ENCODE measurements at places on chromosomes 13 and 19.

- DNase-seq, result no peak
Observed at GRCh38 chr19:49359851-49360820, 2.1 kb downstream of the TEAD2 start.

- no peak for DNase-seq
Observed at GRCh38 chr13:74226791-74227475, 92.7 kb upstream of the KLF12 start.

DNA sequence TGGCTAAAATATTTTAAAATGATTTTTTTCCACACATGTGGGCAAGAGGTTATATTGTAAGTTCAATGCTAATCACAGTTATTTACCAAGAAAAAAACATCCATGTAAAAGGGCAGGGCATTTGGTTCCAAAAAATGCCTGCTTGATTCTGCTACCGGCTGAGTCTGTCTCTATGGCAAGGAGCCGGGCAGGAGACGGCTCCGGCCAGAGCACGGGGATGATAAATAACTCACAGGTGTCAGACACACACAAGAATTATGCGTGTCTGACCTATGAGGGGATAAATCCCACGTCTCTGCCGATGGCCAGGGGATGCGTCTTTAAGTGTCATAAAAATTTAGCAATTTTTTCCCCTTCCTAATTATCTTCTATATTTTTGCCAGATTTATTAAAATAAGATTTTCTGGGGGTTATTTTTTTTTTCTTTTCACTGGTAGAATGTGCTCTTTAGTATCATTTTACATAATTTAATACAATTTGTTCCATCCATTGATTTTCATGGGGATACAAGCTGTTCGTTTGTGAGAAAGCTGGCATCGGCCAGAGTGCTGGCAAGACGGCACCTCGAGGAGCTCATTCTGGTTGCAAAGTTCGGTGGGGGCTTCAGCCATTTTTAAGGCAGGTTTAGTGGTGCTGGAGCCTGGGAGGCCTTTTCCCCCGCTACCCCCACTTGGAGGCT, 253.9 kb downstream of the ZNF536 start:
- no peak for DNase-seq

- DNase-seq, result no peak
Observed at GRCh38 chr13:98835156-98835555, 82.7 kb upstream of the SLC15A1 start.

- no peak for DNase-seq
Observed at GRCh38 chr13:112483299-112483698, 104.7 kb downstream of the TUBGCP3 start.

DNA sequence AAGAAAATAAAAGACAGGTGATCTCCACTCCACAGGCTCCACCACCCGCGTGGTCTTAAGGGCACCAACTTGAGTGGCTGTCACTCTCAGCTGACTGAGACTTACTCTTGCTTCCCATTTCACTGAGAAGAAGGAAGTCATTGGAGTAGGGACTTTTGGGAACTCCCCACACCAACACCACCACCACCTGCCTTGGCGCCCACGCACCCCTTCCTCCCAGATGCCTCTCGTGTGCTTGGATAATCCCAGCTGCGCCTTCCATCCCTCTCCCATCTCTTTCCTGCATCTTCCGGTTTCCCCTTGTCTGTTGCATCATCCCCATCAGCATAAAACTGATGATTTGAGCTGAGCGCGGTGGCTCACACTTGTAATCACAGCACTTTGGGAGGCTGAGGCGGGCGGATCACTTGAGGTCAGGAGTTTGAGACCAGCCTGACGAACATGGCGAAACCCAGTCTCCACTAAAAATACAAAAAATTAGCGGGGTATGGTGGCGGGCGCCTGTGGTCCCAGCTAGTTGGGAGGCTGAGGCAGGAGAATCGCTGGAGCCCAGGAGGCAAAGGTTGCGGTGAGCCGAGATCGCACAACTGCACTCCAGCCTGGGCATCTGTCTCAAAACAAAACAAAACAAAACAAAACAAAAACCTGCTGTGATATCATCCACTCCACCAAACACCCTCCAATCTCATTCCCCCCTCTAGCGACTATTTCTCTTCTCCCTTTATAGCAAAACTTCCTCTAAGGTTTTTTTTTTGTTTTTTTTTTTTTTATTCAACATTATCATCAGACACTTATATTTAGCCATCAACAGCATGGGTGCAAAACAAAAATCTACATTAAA, 25.5 kb downstream of the AP2S1 start:
- DNase-seq, result no peak

- no peak for DNase-seq
Observed at GRCh38 chr13:111659219-111659775, 338.9 kb downstream of the TEX29 start.

GRCh38 chr13:109743706-109744453, 42.5 kb downstream of the IRS2 start:
- no peak for DNase-seq

GRCh38 chr13:107866032-107866940, 349.1 kb downstream of the LIG4 start:
- DNase-seq, result no peak

DNA sequence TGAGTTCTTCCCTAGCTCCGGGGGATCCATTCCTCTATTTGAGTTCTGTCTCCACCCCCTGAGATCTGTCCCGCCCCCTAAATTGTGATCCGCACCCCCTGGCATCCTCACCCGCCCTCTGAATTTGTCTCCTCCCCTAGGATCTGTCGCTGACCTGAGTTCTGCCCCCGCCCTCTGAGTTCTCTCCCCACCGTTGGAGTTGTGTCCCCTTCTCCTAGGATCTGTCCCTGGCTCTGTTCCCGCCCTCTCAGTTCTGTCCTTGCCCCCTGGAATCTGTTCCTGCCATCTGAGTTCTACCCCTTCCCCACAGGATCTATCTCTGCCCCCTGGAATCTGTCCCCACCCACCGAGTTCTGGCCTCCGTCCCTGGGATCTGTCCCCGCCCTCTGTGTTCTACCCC, 1.0 kb upstream of the SLC17A7 start:
- peak; percentile 32 for DNase-seq

DNA sequence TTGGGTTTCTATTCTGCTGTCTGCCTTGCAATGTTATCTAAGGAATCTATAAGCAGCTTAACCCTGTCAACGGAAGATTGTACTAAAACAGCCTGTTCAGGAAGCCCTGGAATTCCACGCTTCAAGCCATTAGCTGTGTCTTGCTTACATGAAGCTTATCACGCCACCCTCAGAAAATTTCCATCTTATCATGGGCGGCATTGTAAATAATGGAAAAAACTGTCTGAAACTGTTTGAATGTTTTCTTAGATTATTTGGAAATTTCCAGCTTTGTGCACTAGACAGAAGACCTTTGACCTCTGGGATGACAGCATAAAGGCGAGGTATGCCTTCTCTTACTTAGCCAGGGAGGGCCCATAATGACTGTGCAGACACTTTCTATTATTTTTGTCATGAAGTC, 319.7 kb downstream of the KCNRG start:
- no peak for DNase-seq

- no peak for DNase-seq
Observed at GRCh38 chr19:49780861-49781260, 14.1 kb downstream of the AP2A1 start.

GRCh38 chr13:106246242-106246641, 289.2 kb downstream of the EFNB2 start:
- no peak for DNase-seq

- DNase-seq, result peak; percentile 57
Observed at GRCh38 chr19:7799640-7800355, 30.2 kb upstream of the EVI5L start.

- DNase-seq, result no peak
Observed at GRCh38 chr13:44833626-44834025, 155.6 kb downstream of the NUFIP1 start.

- DNase-seq, result no peak
Observed at GRCh38 chr19:34824686-34825085, 51.7 kb upstream of the ZNF599 start.

DNA sequence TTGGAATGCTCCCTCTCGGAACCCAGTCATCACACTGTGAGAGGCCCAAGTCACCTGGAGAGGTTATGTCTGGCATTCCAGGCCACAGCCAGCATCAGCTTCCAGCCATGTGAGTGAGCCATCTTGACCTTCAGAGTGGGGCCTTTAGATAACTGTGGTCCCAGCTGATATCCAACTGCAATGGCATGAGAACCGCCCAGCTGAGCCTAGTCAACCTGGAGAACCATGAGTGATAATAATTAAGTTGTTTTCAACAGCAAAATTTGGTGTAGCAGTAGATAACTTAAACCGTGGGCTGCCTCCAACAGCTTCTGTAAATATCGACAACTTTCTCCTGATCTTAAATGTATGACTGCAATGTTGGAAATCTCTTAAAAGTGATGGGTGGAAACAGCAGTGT, 24.6 kb downstream of the DYRK1B start:
- no peak for DNase-seq

DNA sequence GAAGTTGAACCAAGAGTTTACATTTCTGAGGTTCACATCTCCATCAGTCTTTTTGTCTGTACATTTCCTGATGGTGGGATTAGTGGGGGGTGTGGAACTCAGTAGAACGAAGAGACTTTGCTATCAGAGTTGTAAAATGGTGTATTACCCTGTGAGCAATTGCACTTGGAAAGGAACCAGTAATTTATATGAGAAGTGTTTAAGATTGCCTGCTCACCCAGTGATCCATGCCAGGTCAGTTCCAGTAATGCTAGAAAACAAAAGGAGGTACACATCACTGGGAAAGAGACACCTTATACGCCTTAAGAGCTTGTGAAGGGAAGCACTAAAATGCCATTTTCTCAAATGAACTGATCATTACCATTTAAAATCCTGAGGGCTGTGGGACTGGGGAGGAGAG, 7.5 kb upstream of the DACH1 start:
- no peak for DNase-seq

DNA sequence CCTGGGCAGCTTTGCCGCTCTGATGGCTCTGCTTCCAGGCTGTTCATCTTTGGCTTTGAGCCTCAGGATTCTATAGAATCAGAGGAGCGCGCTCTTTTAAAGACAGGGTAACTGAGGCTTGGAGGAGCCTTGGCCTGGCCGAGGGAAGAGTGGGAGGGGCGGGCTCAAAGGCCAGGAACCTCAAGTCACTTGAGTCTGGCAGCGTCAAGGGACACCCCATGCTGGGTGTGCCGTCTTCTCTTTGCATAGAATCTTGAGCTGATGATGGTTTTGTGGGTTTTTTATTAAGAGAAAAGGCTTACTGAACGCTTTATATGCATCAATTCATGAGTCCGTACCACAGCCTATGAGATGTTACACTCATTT, 1.1 kb downstream of the PGLS start:
- DNase-seq, result no peak

DNA sequence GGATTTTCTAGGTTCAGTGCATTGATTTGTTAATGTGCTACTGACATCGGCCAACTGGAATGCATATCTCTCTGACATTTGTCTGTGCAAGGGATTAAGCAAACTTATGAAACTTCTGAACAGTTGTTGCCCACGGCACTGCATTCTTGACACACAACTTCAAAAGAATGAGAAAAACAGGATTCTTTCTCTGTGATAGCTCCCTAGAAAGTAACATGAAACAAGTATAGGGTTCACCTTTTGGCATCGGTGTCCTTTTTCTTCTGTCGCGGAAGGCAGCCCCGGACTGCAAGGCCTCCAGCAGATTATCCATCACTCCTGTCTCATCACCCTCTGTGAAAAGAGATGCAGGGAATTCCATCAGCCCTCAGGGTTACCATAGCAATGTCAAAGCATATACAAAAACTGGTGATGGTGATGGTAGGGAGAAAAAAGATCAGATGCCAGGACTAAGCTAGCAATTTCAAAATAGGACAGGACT, 389.2 kb downstream of the DIAPH3 start:
- no peak for DNase-seq

DNA sequence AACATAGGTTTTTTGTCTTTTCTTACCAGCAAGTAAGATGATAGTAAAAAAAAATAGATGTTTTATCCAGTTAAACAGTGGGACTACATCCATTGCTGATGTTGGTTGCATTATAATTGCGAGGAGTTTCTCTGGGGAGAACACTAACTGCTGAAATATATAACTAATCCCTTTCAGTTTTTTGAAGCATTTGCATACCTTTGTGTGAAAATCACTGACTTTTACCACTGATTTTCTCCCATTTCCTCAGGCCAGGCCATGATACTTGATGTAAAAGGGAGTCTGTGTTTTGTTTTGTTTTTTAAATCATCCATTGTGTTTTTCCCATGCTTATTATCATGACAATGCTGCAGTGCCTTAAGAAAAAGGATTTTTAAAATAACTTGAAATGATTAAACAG, 699.5 kb downstream of the PCDH9 start:
- DNase-seq, result no peak

DNA sequence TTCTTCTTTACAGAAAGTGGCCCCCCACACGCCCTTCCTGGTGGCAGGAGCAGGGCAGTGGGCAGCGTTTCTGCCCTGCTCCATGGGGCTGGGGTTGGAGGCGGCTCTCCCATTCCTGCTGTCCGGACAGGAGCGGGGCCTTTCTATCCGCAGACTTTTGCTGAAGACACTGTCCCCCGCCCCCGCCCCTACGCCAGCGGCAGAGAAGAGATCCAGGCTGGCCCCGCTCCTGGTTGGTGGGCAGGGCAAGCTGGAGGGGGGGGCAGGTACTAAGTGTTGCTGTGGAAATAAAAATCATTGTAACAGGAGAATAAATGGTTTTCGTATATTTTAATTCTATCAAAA, 81.7 kb downstream of the ZNF429 start:
- DNase-seq, result no peak

DNA sequence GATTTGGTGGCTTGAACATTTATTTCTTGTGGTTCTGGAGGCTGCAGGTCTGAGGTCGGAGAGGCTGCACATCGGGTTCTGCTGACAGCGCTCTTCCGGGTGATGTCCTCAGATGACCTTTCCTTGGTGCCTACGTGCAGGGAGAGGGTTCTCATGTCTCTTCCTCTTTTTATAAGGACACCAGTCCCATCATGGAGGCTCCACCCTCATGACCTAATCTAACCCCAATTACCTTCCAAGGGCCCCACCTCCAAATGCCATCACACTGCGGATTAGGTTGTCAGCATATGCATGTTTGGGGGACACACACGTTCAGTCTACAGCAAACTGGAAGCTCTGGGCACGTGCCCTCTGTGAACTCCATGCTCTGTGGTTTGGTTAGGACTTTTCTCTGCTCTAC, 338.6 kb downstream of the FGF9 start:
- no peak for DNase-seq

GRCh38 chr13:34167347-34167746, 349.4 kb downstream of the RFC3 start:
- DNase-seq, result no peak

- no peak for DNase-seq
Observed at GRCh38 chr13:47472516-47472915, 528.6 kb downstream of the SUCLA2 start.
